ENCODE measurements at places on chromosomes 7 and 10. TPM values are rescaled to one million over a fixed set of nuclear protein-coding genes. Genes with fewer than 3 reads are reported as not detected.

The CPA2 gene
- total RNA-seq, result not detected

The PRSS37 gene
- total RNA-seq, result not detected

The GATA3 gene
- total RNA-seq, result not detected

The CPA1 gene
- total RNA-seq, result not detected

The EDRF1 gene
- total RNA-seq, result 28.1 TPM

The CLIP2 gene
- 18.1 TPM for total RNA-seq

The ZCCHC24 gene
- 15.1 TPM for total RNA-seq

DNA sequence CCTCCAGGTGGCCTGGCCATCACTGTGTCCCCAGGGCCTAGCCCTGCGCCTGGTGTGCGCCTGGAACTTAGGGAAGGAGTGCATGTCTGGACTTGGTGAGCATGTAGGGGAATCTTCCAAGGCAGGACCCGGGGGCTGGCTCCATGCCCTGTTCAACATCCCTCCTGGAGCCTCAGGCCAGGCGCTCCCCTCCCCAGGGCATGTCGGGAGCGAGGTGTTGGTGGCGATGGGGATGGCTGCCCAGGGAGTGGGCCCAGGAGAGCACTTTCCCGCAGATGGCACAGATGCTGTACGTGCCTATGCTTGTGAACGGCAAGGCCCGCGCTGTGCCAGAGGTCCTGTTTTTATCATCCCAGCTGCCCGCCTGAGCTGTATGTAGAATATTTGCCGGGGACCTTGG, 55.0 kb downstream of the CDH23 start:
- H3K27ac ChIP-seq, result no peak overlapping the region
- no peak overlapping the region for H3K4me3 ChIP-seq
- H3K4me1 ChIP-seq, result no peaks in the 10 kb centered on the region
- no peaks in the 10 kb centered on the region for H3K36me3 ChIP-seq

GRCh38 chr7:70856901-70857630, 274.9 kb upstream of the GALNT17 start:
- H3K4me3 ChIP-seq, result no peak overlapping the region
- DNase-seq, result peak; percentile 33
- H3K27me3 ChIP-seq, result no peaks in the 10 kb centered on the region
- no peak overlapping the region for H3K27ac ChIP-seq

- H3K4me1 ChIP-seq, result peaks cover 9% of the 10 kb centered on the region
- no peaks in the 10 kb centered on the region for H3K27me3 ChIP-seq
- DNase-seq, result peak; percentile 68
- H3K36me3 ChIP-seq, result no peaks in the 10 kb centered on the region
- H3K4me3 ChIP-seq, result no peak overlapping the region
- H3K27ac ChIP-seq, result peak overlapping the region; percentile 52
Observed at GRCh38 chr10:94412449-94412848, 10.1 kb downstream of the TBC1D12 start.

- H3K27me3 ChIP-seq, result no peaks in the 10 kb centered on the region
- H3K4me3 ChIP-seq, result no peak overlapping the region
- no peak overlapping the region for H3K27ac ChIP-seq
- H3K4me1 ChIP-seq, result peaks cover 5% of the 10 kb centered on the region
Observed at GRCh38 chr7:150938566-150938965, 39.6 kb downstream of the KCNH2 start.

- H3K27ac ChIP-seq, result no peak overlapping the region
- no peak overlapping the region for H3K4me3 ChIP-seq
- no peak for DNase-seq
Observed at GRCh38 chr10:69619626-69620025, 10.4 kb upstream of the FAM241B start.

DNA sequence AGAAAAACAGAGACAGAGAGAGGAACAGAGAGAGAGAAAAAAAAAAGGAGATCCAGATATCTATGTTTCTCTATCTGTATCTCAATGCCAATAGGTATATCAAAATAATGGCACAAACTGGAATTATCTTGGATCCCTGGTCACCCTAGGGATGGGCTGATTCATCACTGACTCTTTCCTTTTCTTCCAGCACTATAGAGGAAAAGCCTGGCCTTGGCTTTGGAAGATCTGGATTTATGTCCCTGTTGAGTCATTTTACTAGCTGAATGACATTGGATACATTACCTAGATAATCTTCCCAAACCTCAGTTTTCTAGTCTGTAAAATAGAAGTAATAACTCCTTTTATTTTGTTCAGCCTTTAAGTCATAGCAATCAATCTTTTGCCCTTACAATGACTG, 152.8 kb upstream of the GDF10 start:
- no peak overlapping the region for H3K4me3 ChIP-seq
- peaks cover 1% of the 10 kb centered on the region for H3K4me1 ChIP-seq
- H3K27me3 ChIP-seq, result no peaks in the 10 kb centered on the region
- H3K36me3 ChIP-seq, result peaks cover 17% of the 10 kb centered on the region
- no peak overlapping the region for H3K27ac ChIP-seq

DNA sequence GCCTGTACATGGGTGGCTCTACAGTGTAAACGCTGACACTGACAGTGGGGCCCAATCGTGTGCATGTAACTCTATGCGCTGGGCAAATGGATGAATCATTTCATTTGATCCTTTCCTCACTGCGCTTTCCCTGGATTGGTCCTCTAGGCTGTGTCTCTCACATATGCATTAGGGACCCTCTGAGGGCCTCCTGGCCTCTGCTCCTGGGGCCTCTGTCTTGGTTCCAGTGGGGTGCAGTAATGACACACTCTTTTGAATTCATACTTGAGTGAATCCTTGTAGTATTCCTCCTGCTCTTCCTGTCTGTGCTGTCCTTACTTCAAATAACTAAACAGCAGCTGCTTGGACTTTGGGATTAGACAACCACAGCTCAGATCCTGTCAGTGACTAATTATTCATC, 176.5 kb upstream of the ADO start:
- H3K4me3 ChIP-seq, result no peak overlapping the region
- H3K27me3 ChIP-seq, result no peaks in the 10 kb centered on the region
- peak; percentile 45 for DNase-seq
- H3K27ac ChIP-seq, result no peak overlapping the region
- H3K36me3 ChIP-seq, result no peaks in the 10 kb centered on the region
- H3K4me1 ChIP-seq, result peaks cover 13% of the 10 kb centered on the region

DNA sequence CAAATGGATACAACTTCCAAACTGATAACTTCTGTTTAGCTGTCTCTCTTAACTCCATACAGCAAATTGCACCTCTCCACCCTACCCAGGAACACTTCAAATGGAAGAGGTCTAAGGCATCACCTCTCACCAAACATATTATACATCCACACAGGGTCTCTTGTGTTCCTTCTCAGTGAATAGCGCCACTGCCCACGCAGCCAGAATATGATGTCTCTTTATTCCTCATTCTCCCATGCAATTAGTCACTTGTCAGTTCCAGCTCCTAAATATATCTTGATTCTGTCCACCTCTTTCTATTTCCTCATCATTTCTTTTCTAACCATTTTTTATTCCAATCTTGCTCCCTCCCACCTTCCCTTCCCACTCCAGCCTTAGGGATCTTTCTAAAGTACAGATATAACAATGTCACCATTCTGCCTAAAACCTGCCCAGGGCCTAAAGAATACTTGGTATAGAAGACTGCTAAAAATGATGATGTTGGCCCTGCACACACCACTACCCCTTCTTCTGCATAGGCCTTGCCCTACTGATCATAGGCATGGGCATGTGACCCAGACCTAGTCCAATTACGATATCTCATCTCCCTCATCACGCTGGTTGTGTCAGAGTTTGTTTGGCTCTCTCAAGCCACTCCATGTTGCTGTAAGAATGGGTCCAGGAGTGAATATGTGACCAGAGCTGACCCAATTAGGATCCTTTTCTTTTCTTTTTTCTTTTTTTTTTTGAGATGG, 5.7 kb upstream of the TSPAN14 start:
- no peak for DNase-seq
- H3K4me3 ChIP-seq, result no peak overlapping the region

- H3K27ac ChIP-seq, result no peak overlapping the region
- no peaks in the 10 kb centered on the region for H3K4me1 ChIP-seq
- peaks cover 38% of the 10 kb centered on the region for H3K27me3 ChIP-seq
- no peak for DNase-seq
- no peaks in the 10 kb centered on the region for H3K36me3 ChIP-seq
Observed at GRCh38 chr7:36075561-36075960, 77.5 kb upstream of the EEPD1 start.

DNA sequence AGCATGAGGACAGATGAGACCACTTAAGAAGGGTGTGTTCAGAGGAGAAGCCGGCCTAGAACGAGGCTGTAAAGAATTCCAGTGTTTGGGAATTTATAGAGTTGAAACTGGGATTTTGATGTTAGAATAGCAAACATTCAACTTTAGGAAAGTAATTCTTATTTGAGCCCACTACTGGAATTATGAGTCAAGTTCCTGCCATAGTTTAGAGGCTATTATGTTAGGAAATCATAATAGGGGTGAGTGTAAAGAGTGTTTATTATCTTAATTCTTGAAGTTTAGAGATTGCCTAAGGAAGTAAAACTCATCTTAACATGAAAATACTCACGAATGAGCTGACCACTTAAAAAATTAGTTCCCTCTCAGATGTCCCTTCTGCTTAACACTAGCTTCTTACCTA, 2.1 kb downstream of the CBLL1 start:
- no peaks in the 10 kb centered on the region for H3K27me3 ChIP-seq
- DNase-seq, result peak; percentile 61
- no peak overlapping the region for H3K27ac ChIP-seq
- peaks cover 6% of the 10 kb centered on the region for H3K36me3 ChIP-seq
- H3K4me1 ChIP-seq, result peaks cover 8% of the 10 kb centered on the region

DNA sequence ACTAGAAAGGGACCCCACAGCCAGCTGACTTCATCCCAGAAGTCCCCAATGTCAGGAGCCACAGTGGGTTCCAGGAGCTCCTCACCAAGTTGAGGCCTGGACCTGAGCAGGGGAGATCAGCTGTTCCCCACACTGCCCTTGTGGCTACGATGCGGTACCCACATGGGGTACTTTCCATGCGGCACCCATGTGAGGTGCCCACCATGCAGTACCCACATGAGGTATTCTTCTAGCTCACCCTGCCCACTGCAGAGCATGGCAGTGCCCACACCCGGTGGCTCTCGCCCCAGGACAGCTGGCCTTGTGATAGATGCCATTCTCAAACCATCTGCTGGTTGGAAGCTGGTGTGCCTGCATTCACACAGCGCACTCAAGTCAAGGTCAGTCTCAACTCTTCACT, 136.3 kb upstream of the PDE1C start:
- H3K36me3 ChIP-seq, result no peaks in the 10 kb centered on the region
- DNase-seq, result no peak
- no peak overlapping the region for H3K4me3 ChIP-seq

- H3K27me3 ChIP-seq, result no peaks in the 10 kb centered on the region
- H3K36me3 ChIP-seq, result no peaks in the 10 kb centered on the region
- H3K4me3 ChIP-seq, result no peak overlapping the region
- DNase-seq, result no peak
- H3K4me1 ChIP-seq, result peaks cover 2% of the 10 kb centered on the region
- H3K27ac ChIP-seq, result no peak overlapping the region
Observed at GRCh38 chr7:23482686-23483085, 12.4 kb upstream of the IGF2BP3 start.

DNA sequence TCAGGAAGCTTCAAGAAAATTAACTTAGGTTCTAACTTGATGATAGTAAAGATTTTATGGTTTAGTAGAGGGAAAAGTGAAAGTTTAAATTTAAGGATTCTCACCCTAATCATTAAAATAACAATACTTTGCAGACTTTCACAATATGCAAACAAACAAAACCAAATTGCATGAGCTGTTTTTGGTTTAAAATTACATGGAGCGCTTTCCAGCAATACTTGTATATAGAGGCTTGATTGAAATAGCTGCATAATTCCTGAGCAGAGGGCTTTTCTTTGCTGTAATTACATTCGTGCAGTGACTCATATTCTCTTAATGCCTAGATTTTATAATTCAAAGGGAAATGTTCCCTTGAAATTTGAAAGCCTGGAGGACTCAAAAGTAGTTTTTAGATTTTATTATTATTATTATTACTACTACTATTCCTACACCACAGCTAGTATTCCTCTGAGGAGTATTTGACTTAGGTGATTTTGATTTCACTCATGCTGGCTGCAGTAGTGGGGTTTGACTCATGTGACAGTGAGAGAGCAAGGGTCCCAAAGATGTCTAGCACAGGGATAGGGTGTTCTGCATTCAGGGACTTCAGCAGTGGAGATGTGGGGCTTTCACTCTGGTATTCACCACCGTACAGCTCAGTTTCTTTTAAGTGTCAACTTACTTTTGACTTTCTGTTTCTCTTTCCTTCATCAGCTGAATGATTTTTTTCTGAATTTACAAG, 138.1 kb downstream of the ADAM22 start:
- H3K4me3 ChIP-seq, result no peak overlapping the region
- no peaks in the 10 kb centered on the region for H3K36me3 ChIP-seq
- no peaks in the 10 kb centered on the region for H3K4me1 ChIP-seq
- DNase-seq, result no peak
- no peak overlapping the region for H3K27ac ChIP-seq
- no peaks in the 10 kb centered on the region for H3K27me3 ChIP-seq

DNA sequence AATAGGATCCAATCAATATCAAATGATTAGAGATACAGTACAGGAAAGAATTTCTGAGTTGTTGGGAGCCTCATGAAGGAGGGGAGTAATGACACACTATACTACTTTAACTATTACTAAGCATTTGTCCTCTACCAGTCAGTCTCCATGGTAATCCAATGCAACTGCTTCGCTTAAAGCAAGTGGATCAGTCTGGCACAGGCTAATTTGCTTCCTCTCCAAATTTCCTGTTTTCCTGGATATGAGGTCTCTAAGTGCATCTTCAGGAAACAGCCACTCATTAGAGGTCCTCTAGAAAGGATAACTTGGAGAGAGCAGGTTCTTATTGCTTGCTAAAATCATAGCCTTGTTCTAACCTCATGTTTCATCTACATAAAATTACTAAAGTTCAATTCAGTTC, 8.4 kb upstream of the SEPTIN7 start:
- no peaks in the 10 kb centered on the region for H3K36me3 ChIP-seq
- no peaks in the 10 kb centered on the region for H3K27me3 ChIP-seq
- no peaks in the 10 kb centered on the region for H3K4me1 ChIP-seq
- no peak for DNase-seq
- H3K4me3 ChIP-seq, result no peak overlapping the region
- H3K27ac ChIP-seq, result no peak overlapping the region

GRCh38 chr7:1741751-1742554, 71.9 kb downstream of the ELFN1 start:
- no peaks in the 10 kb centered on the region for H3K27me3 ChIP-seq
- H3K4me3 ChIP-seq, result no peak overlapping the region
- H3K4me1 ChIP-seq, result no peaks in the 10 kb centered on the region
- no peaks in the 10 kb centered on the region for H3K36me3 ChIP-seq

DNA sequence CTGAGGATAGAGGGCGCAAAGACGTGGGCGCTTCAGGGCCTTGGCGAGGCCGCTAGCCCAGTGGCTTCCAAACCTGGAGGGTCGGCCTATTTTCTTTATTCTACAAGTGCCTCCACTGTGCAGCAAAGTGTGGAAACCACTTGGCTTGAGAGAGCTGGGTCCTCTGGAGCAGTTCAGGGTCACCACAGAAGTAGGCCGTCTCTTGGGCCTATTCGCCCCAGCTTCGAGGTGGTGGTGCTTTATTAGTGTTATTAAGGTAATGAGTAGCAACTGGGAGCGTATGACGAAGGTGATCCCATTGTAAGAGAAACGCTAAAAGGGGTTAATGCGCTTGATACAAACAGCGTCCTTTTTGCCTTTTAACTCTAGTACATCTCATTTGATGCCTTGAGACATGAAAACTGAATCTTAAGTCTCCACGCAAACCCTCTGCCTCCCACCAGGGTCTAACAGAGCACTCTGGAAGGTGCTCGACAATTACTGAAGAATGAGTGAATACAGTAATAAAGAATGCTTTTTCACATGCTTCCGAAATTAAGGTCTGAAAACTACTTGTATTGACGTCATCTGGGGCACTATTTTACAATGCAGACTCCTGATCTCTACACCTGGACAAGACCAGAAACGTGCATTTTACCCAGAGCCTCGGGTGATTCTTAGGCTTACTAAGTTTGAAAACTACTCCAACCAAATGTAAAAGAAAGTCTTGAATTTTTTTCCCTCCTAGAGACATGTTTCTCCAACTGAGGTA, 647 bp upstream of the GSAP start:
- H3K27me3 ChIP-seq, result no peaks in the 10 kb centered on the region
- no peak for DNase-seq
- H3K36me3 ChIP-seq, result no peaks in the 10 kb centered on the region
- peak overlapping the region; percentile 72 for H3K4me3 ChIP-seq

Data from IMR-90 (cell line).